ENCODE measurements at places on chromosomes 11 and 22. TPM values are rescaled to one million over a fixed set of nuclear protein-coding genes. Genes with fewer than 3 reads are reported as not detected.

OR8D4 gene
- total RNA-seq, result not detected

CCDC73 gene
- not detected for total RNA-seq

PIK3C2A gene
- total RNA-seq, result 63.6 TPM

PCSK7 gene
- 47.7 TPM for total RNA-seq

TSGA10IP gene
- not detected for total RNA-seq

CDC42BPG gene
- total RNA-seq, result 0.32 TPM

DGAT2 gene
- total RNA-seq, result 0.81 TPM

OR52N2 gene
- total RNA-seq, result not detected

OR52B2 gene
- not detected for total RNA-seq

MS4A4E gene
- not detected for total RNA-seq

VSTM5 gene
- under 0.01 TPM for total RNA-seq

OR4S2 gene
- total RNA-seq, result not detected

C22orf15 gene
- total RNA-seq, result 2.2 TPM

USP47 gene
- total RNA-seq, result 77.2 TPM

TRIM6 gene
- 8.3 TPM for total RNA-seq

TNNI2 gene
- not detected for total RNA-seq

TYR gene
- total RNA-seq, result 0.16 TPM

SYNGR1 gene
- total RNA-seq, result 12.2 TPM

NRXN2 gene
- 107 TPM for total RNA-seq

Data from hair follicle dermal papilla cell (primary cell).